ENCODE measurements at places on chromosomes 12 and 14. TPM values are rescaled to one million over a fixed set of nuclear protein-coding genes. Genes with fewer than 3 reads are reported as not detected.
A peak's percentile ranks its signal among the peaks of the same experiment; 100 is the strongest.

DNA sequence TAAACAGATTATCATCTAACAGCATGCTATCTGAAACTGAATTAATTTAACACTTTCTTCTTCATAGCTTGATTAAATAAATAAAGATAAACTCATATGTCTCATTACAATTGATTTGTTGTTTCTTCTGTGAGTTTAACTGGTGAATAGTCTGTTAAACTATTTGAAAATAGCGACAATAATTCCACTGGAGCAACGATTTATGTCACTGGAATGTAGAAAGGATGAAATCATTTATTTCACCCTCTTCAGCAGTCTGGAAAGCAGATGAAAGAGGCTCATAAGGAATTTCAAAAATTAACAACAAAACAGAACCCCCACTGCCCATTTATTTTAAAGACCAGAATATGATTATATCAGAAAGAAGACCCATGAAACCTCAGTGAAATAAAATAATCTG is 1165.1 kb upstream of the USP15 start:
- no peaks in the 10 kb centered on the region for H3K36me3 ChIP-seq
- DNase-seq: no peak
- H3K27me3 ChIP-seq: no peaks in the 10 kb centered on the region
- no peak overlapping the region for H3K27ac ChIP-seq
- H3K4me1 ChIP-seq: no peaks in the 10 kb centered on the region
- H3K4me3 ChIP-seq: no peak overlapping the region

GRCh38 chr12:131758016-131758739 is 47.3 kb downstream of the SFSWAP start:
- DNase-seq: no peak
- H3K27ac ChIP-seq: no peak overlapping the region
- no peaks in the 10 kb centered on the region for H3K4me1 ChIP-seq
- no peaks in the 10 kb centered on the region for H3K27me3 ChIP-seq
- H3K4me3 ChIP-seq: no peak overlapping the region

DNA sequence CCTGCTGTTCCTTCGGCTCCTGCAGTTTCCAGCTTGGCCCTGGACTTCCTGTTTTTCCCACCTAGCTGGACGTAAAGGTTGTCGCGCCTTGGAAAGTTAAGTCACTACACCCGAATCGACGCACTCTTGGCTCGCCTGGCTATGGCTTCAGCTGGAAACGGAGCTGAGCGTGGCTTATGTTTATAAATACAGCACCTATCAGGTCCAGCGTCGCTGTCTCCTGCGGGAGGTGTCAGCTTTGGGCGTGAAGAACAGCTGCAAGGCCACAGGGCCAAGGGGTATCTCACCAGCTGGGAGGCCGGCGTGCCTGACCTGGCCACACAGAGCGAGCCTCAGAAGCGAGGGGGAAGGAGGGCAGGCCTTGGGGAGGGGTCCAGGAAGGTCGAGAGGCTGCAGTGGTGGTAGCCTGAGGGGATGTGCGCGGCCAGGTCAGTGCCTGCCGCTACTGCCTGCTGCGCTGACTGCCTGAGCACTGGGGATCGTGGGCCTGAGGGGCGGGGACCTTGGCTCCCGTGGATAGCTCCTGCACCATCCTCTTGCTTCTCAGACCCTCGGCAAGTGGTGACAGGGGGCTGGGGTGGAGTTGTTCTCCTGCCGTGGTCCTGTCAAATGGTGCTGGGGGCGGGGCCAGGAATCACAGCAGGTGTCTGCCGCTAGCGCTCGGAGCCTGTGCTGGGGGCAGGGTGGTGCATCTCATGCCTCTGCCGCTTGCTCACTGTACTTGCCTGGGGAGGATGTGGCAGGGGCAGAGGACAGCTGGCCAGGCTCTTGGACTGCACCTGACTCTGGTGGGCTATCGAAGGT is 12.5 kb downstream of the PACS2 start:
- H3K27me3 ChIP-seq: no peaks in the 10 kb centered on the region
- no peaks in the 10 kb centered on the region for H3K36me3 ChIP-seq
- no peak overlapping the region for H3K4me3 ChIP-seq
- peaks cover 99% of the 10 kb centered on the region for H3K4me1 ChIP-seq

DNA sequence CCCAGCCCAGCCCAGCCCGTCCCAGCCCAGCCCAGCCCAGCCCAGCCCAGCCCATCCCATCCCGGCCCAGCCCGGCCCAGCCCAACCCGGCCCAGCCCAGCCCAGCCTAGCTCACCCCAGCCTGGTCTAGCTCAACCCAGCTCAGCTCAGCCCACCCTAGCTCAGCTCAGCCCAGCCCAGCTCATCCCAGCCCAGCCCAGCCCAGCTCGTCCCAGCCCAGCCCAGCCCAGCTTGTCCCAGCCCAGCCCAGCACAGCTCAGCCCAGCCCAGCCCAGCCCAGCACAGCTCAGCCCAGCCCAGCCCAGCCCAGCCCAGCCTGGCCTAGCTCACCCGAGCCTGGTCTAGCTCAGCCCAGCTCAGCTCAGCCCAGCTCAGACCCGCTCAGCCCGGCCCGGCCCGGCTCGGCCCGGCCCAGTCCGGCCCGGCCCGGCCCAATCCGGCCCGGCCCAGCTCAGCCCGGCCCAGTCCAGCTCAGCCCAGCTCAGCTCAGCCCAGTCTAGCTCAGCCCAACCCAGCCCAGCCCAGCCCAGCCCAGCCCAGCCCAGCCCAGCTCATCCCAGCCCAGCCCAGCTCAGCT is 184.7 kb downstream of the TMEM121 start:
- no peak for DNase-seq
- no peaks in the 10 kb centered on the region for H3K36me3 ChIP-seq
- no peaks in the 10 kb centered on the region for H3K27me3 ChIP-seq
- peak overlapping the region; percentile 4 for H3K4me3 ChIP-seq

Gene VCPKMT
- 10.1 TPM for total RNA-seq

Gene OR5AU1
- total RNA-seq: not detected

Gene RFLNA
- total RNA-seq: not detected

Gene APOF
- total RNA-seq: not detected
